ENCODE measurements at places on chromosomes 5 and 9.

- peak; percentile 87 for DNase-seq
Observed at GRCh38 chr9:68951879-68952659, 61.8 kb downstream of the PRKACG start.

GRCh38 chr9:981491-981898, 5.0 kb downstream of the DMRT3 start:
- DNase-seq, result no peak

DNA sequence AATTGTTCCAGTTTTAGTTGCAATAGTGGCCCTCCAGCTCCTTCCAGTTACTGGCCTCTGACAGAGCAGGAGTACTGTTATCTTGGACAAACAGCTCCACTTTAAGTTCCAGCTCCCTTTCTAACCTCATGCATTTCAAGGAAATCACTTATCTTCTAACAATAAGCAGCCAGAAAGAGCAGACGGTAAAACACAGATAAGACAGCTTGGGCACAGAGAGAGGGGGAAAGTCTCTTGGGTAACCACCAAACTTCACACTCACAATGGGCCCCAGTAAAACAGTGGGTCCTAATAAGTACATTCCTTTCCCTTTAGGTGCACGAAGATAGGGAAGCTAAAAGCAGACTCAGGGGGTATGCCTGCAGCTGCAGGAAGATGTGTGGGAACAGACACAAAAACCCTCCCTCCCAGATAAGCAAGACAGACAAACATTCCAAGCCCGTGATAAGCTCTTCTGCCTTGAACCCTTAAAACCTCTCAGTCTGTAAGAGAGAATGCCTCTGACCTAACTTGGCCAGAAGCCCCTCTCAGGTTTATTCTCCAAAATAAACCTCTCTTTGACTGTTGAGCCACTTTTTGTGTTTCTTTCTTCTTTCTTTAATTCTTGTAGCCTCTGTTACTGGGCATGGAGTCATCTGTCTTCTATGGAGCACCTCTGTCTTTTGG, 30.8 kb downstream of the OR1J1 start:
- DNase-seq, result no peak

GRCh38 chr5:66291771-66292170, 147.7 kb downstream of the SREK1 start:
- no peak for DNase-seq

DNA sequence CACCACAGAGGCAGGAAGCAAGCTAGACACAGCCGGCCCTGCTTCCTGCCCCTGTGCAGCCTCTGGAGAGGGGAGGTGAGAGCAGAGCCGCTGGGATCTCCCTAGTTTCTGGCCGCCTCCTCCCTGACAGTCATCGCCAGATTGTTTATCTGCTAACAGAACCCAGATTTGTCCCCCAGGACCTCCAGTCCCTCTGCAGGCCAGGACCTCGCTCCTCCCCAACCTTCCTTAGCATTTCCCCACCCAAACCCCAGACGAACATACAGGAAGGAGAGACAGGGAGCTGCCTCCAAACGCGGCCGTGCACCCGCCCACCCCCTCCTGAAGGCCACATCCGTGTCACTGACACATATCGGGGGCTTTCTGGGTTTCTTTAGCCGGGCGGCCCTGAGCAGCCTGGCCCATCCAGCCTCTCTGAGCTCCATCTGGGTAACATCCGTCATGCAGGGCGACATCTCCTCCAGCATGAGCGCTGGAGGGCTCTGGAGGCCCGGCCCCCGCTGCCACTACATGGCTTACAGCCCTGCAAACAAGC, 47.5 kb downstream of the DBH start:
- no peak for DNase-seq

DNA sequence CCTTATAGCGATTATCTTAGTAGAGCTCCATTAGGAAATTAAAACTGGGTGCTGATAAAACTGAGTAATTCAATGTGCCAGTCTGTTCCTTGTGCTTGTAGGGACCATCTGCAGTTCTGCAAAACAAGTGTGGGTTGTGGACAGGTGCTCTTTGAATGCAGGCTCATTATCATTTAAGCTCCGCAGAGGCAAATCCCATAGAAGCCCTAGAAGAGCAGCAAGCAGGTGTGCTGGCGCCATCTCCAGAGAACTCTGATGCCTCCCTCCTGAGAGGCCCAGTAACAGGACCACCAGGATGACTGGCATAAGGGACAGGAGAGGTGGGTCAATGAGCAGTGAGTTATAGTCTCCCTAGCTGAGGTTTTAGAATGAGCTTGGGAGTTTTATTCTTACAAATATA, 1342.4 kb upstream of the DMAC1 start:
- DNase-seq, result no peak

GRCh38 chr9:138097501-138097991, 220.0 kb downstream of the CACNA1B start:
- DNase-seq, result no peak

DNA sequence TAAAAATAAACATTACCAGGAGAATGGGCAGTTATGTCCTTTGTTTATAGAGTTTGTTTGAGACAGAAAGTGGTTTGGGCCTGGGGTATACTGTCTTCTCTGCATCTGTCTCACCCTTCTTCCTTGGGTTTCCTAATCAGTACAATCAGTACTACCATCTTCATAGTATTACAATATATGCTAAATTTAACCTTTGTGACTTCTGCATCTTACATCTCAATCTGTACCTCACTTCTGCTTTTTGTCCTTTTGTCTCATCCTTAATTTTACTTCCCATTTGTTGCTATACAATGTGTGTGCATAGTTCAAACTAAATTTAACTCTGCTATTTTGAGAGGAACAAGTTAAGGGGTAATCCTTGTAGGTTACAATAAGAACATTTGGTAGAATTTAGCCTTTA, 19.6 kb downstream of the FBXO38 start:
- peak; percentile 53 for DNase-seq

DNA sequence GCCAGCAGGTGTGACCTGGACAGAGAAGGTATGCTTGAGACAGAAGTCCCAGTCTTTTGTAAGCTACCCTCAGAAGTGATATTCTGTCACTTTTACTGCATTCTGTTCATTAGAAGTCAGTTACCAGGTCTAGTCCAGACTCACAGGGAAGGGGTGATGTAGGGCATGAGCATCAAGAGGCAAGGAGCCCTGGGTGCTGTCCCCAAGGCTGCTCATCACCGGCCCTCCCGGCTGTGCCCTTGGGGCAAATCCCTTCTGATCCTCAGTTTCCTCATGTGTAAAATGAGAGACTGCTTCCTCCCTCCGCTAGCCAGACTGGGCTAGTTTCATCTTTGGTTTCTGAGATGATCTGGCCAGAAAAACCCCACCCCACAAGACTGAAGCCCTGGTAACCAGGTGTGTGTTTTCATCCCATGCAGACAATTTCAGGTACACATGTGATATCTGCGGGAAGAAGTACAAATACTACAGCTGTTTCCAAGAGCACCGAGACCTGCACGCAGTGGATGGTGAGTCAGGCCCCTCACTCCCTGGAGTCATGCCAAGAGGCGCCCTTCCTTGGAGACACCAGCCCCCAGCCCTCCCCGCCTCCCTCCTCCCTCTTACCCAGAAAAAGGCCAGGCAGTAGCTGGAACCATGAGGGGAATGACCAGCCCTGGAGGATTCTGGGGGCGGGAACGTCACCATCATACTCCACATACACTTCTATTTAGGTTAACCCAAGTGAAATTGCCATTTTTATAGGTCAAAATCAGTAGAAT, 71.0 kb downstream of the AMBP start:
- DNase-seq, result no peak

DNA sequence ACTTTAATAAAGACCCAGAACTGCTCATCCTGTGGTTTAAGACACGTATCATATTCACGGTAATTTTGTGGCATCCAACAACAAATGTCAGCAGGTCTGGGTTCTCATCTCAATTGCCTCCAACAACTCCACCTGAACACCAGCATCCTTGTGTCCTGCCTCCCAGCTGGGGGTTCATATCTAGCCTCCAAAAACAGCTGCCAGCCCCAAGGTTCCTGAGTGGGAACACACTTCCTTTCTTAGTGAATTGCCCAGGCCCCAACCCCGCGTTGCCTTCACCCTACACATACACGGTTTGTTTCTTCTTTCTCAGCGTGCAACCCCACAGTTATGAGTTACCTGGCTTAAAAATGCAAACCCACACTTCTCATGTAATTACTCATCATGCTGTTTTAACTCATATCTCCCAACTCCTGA, 77.9 kb downstream of the SEMA4D start:
- DNase-seq, result no peak

DNA sequence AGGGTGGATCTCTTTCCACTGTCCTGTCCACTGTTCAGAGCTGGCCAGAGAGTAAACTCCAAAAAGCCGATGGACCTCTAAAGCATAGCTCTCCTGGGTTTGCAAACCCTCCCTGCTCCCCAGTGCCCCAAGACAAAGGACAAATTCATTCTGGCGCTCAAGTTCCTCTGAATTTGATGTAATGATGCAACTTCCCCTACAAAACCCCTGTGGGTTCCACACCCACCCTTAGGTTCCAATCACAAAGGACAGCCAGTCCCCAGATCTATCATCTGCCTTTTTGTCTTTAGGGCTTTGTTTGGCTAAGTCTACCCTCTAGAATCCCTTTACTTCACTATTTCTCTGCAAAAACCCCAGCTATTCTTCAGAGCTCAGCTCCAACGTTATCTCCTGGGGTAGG, 57.4 kb upstream of the SLC25A51 start:
- DNase-seq, result peak; percentile 60

- no peak for DNase-seq
Observed at GRCh38 chr5:78592735-78593386, 55.7 kb downstream of the LHFPL2 start.

- DNase-seq, result no peak
Observed at GRCh38 chr5:124238350-124238749, 508.1 kb downstream of the ZNF608 start.

DNA sequence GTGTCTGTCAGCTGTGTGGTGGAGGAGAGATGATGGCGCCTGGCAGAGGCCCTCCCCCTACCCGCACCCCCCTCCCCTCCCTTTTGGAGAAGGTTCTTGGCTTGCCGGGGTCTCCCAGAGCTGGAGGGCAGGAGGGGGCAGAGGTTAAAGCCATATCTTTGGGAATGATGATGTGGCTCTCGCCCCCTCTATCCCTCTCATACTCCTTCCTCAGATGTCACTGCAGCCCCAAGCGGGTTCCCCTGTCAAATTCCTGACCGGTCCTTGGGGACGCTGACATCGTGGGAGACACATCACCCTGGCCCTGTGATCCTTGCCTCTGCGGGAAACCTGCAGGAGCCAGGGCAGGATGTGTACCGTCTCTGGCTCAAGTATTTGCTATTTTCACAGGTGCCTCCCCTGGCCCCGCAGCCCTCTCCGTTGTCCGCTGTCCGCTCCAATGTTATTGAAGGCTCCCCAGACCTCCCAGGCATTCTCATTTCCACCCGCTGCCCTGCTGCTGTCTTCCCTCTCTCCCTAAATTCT, 109.5 kb downstream of the FOXD1 start:
- no peak for DNase-seq

GRCh38 chr9:130156672-130157071, 15.5 kb upstream of the NCS1 start:
- no peak for DNase-seq

- no peak for DNase-seq
Observed at GRCh38 chr5:3121813-3122212, 370.3 kb upstream of the IRX2 start.

- no peak for DNase-seq
Observed at GRCh38 chr5:54693936-54694657, 176.5 kb downstream of the SNX18 start.

DNA sequence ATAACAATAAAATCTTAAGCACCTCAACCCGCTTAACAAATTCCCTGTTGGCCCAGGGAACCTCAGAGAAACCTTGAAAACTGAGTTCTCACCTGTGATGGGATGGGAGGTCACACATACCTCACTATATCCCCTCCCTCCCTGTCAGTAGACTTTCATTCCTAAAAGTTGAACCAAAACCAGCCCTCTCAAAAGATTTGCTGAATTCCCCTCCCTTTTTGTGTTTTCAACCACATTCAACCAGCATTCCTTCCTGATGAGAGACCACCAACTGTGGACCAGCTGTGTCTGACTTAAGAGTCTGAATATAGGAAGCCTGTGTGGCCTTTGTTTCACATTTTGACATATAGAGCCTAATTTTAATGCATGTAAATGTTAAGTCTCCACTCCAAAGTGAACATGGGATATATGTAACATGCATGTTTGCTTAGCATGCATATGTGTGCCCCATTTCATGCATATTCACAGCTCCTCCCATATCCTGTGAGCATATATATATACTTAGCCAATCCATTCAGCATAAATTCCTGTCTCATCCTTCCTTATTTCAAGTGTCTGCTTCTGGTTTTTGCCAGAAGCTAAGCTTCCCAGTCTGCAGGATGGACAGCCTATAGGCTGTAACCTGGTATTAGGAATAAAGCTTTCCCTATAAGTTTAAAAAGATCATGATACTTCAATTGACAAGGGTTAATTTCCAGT, 604.6 kb downstream of the PTPRD start:
- DNase-seq, result no peak

- DNase-seq, result no peak
Observed at GRCh38 chr9:75431375-75431774, 343.1 kb downstream of the OSTF1 start.

- peak; percentile 63 for DNase-seq
Observed at GRCh38 chr9:30280229-30280900, 2104.1 kb upstream of the ACO1 start.

GRCh38 chr9:134287591-134288491, 38.4 kb upstream of the RXRA start:
- DNase-seq, result no peak

- DNase-seq, result peak; percentile 41
Observed at GRCh38 chr9:89923961-89924504, 319.2 kb downstream of the GADD45G start.

DNA sequence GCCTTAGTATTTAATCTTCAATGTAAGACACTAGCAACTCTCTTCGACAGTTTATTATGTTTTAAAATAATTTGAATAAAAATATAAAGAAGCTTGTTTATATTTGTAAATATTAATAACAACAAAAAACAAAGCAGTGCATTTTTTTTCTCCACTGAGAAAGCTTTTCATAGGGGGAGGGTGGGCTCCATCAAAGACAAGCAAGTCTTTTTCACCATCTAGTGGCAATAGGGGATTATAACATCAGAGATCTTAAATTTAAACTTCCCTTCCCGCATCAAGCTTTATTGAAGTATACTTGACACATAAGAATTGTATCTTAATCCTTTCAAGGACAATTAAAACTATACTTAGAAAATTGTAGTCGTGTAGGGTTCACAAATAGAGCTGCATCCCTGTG, 9.3 kb upstream of the OR13F1 start:
- no peak for DNase-seq

DNA sequence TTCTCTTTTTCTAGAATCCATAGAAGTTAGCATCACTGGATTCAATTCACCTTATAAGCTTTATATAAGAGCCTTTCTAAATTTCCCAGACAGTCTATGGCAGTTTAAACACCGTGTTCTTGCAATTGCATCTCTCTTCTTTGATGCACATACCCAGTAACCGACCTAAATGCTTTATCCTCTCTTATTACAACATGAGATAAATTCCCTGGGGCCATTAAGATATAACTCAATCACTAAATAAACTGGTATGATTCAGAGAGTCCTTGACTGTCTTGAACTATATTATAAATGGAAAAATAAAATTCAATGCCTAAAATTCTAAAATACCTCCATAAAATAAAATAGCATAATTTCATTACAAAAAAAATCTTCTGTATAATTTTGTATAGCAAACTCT, 98.1 kb downstream of the DIRAS2 start:
- DNase-seq, result no peak

Data from inflammatory macrophage (primary cell).